Hematopoietic multipotent progenitor cell (in vitro differentiated cells): ENCODE measurements at places on chromosomes 3 and 15. TPM values are rescaled to one million over a fixed set of nuclear protein-coding genes. Genes with fewer than 3 reads are reported as not detected.

- DNase-seq = no peak
These were observed 108.4 kb downstream of the SHQ1 start for GRCh38 chr3:72739531-72740466.

- no peak for DNase-seq
These were observed 33.4 kb downstream of the FANCD2OS start for GRCh38 chr3:10074666-10075065.

DNA sequence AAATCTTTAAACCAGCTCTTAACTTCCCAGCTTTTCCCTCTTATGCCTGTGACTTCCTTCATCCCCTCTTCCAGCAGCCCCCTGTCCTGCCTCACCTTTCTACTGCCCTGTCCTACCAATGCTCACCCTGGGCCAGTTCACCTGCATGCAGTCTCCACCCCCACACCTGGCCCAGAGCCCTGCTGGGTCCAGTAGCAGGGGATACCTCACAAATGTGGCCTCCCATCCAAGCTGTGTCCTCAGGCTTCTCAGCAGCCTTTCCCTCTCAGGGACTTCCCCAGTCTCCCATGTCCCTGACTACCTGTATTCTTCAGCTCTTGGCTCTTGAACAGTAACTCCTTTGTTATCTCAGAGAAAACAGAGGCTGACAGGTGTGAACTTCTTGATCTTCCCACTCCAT is 503.2 kb downstream of the MFSD1 start:
- DNase-seq = no peak

DNA sequence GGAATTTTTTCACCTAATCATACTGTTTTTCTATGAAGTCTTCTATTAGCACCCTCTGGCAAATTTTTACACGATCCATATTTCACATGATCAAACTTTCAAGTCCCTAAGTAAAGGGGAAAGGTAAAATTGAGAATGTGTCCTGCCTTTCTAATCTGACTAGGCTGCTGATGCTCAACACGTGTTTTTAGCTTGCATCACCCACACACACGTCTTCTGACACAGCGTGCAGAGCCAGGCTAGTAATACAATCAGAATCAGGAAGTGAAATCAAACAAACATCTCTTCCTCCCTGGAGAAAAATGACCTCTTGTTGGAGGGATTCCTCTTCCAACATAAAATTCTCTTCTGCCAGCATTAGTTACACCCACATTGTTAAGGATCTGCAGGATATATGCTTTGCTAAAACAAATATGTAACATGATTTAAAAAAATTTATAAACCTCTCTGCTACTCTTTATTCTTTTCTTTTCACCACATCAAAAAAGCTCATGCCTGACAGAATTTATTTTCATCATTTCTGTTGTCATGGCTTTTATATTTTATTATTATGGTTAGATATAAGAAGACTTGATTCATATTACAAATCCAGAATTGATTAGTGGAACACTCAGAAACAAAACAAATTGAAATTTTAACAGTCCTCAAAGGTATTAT is 122.4 kb downstream of the RAP2B start:
- peak; percentile 53 for DNase-seq

- DNase-seq = no peak
These were observed 617.0 kb upstream of the ROBO1 start for GRCh38 chr3:80384811-80385210.

NCK1 gene
- total RNA-seq = 19.7 TPM

KBTBD13 gene
- total RNA-seq = not detected
